ENCODE measurements at places on chromosomes 1 and 21.

- DNase-seq: no peak
Measured at GRCh38 chr1:239185245-239185619, 201.1 kb upstream of the CHRM3 start.

GRCh38 chr1:116390195-116390594 lies 17.2 kb downstream of the ATP1A1 start:
- DNase-seq: no peak

DNA sequence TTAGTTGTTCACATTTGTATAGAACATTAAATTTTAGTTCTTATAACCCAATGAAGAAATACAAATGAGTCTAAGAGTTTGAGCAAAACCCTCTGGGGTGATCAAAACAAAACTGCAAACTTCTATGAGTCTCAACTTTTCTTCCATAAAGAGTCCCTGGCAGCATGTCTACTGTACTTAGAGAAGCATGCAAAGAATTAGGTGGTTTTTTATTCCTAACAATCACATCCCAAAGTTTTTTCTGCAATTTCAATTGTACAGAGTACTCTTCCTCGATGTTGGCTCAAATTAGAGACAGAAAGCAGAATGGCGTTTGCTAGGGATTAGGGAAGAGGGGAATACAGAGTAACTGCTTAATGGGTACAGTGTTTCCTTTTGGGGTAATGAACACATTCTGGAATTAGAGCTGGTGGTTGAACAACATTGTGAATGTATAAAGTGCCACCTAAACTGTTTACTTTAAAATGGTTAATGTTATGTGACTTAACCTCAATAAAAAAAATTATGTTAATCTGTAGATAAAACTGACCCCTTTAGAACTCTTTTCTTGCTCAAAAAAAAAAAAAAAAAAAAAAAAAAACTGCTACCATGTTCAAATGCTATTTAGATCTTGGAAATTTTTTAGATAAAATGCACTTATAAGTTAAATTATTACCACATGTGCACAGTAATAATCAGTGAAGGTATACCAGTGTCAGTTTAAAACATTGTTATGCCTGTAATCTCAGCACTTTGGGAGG lies 4.8 kb downstream of the RC3H1 start:
- no peak for DNase-seq

DNA sequence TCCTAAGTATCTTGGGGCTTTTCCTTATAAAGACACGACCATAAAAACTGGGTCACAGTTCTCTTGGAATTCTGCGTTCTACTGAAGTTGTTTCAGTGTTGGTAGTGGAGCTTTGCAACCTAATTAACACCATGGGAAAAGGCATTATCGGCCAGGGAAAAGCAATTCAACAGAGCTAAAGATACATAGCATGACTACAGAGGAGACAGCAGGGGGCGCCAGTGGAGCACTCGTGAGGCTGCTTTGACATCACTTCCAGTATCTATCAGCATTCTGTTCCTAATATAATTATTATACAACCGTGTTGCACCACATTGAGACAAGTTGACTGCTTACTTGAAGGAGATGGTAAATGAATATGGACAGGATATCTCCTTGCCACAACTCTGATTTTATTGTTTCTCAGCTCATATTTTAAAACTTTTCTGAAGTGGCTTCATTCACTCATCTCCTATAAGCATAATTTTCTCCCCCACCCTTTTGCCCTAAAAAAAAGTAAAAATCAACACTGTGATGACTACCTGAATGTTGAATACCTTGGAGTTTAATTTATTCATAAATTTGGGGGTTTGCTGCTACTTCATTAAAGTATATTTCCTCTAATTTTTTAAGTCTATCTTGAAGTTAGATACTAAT lies 39.4 kb downstream of the ZP4 start:
- DNase-seq: no peak

- DNase-seq: no peak
Measured at GRCh38 chr1:50993645-50994044, 23.6 kb downstream of the CDKN2C start.

DNA sequence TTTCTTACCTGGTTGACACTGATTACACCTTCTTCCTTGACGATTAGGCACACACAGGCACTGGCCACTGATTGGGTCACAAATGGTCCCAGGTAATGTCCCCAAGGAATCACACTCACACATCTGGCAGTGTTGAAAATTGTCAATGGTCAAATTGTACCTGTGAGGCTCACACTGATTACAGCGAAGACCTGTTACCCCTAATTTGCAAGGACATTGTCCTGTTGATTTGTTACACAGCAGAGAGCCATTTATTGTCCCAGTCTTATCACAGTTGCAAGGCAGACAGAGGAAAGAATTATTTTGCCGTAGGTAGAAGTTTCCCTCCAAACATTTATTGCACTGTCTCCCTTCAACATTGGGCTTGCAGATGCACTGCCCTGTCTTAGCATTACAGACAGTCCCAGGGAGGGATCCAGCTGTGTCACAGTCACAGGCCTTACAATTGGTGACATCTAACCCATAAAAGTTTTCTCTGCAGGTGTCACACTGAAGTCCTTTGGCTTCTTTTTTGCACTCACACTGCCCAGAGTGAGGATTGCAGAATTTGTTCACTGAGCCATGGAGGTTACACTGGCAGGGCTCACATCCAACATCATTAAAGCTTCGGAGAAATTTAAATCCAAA lies 176.6 kb downstream of the USH2A start:
- DNase-seq: no peak

GRCh38 chr21:28636752-28637691 lies 355.7 kb downstream of the LTN1 start:
- DNase-seq: no peak

- no peak for DNase-seq
Measured at GRCh38 chr1:46001081-46001785, 131.2 kb downstream of the PIK3R3 start.

Measured in T47D (cell line).